ENCODE measurements at places on chromosomes 16 and 17.

- peak; percentile 74 for DNase-seq
Observed at GRCh38 chr16:2897110-2897509, 14.1 kb downstream of the FLYWCH2 start.

DNA sequence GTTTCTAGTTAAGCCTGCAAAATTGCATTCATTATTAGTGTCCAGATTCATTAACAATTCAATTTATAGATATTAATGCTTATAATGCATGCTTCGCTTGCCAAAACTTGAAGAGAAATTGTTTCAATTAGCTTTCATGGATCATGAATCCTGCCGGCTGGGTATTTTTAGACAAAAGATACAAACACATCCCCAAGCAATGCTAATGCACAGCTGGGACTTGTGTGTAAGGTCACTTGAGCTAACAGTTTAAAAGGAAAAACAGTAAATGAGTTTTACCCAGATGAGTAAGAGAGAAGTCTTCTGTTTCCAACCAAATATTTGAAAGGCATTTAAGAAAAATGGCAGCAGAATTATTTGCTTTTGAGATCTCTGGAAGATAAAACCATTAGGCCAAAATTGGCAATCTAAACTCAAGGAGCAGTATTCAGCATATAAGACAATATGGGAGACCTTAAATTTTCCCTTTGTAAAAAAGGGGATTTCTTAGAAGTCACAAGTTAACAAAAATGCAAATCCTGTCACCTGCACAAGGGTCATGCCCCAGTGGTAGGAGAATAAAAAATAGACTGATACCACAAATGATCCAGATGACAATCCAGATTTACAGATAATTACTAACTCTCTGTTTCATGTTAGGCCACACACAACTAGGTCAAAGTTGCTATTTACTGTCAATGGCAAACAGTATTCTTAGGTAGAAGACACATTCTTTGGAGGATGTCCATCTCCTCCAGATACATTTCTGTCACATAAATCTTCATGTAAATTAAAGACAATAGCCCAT, 418.4 kb upstream of the PMFBP1 start:
- peak; percentile 8 for DNase-seq

DNA sequence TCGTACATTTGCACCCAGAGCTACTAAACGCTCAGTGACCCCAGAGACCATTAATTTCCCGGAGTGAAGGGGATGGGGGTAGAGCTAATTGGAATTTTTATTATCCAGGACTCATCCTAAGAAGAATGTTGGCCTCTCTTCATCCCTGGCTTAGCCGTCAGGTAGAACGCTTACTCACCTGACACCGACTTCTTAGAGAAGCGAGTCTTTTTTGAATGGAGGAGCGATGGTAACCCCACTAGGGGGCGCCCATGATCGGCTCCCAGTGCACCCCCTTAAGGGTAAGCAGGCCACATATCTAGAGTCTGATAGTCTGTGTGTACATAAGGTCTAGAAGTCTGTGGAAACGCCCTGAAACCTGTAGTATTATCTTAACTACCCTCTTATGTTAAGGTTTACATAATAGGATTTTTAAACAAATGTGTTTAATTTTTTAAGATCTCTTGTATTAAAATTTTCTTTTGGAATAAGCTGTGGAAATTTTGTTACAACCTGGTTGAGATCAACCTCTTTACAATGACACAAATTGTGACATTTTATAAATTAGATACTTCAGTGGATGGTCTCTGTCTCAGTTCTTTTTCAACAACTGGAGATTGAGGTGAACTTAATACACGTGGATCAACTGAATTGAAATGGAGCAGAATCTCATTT, 229.8 kb downstream of the CPPED1 start:
- peak; percentile 56 for DNase-seq

DNA sequence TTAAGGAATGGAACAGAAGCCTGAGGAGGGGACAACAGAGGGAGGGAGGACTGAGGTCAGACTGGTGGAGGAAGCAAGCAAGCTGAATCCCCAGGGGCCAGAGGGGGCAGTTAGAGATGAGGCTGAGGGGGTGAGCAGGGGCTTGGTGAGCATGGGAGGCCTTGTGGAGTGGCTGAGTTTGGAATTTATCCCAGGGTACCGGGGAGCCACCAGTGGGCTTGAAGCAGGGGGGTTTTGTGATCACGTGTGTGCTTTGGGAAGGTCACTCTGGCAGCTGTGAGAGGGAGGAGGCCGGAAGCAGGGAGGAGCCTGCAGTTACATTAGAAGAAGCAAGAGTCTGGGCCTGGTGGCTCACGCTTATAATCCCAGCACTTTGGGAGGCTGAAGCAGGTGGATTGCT, 9.8 kb upstream of the CTCF start:
- peak; percentile 1 for DNase-seq

DNA sequence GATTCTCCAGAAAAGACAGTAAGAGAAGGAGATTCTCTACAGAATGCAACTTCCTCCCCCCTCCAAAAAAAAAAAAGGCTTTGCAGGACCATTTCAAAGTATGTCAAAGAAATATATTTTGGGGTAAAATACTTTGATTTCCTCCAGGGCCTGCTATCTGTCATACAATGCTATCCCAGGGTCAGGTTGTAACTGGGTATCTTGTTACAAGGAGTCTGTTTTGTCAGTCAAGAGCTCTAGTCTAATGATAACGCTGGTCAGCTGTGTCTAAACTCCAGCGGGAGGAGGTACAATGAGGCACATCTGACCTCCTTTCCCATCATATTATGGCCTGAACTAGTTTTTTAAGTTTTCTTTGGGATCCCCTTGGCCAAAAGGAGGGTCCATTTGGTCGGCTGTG, 408.4 kb upstream of the CDH5 start:
- no peak for DNase-seq

GRCh38 chr16:15958703-15959348, 9.4 kb downstream of the ABCC1 start:
- DNase-seq, result no peak
